ENCODE measurements at places on chromosomes 4 and X.

DNA sequence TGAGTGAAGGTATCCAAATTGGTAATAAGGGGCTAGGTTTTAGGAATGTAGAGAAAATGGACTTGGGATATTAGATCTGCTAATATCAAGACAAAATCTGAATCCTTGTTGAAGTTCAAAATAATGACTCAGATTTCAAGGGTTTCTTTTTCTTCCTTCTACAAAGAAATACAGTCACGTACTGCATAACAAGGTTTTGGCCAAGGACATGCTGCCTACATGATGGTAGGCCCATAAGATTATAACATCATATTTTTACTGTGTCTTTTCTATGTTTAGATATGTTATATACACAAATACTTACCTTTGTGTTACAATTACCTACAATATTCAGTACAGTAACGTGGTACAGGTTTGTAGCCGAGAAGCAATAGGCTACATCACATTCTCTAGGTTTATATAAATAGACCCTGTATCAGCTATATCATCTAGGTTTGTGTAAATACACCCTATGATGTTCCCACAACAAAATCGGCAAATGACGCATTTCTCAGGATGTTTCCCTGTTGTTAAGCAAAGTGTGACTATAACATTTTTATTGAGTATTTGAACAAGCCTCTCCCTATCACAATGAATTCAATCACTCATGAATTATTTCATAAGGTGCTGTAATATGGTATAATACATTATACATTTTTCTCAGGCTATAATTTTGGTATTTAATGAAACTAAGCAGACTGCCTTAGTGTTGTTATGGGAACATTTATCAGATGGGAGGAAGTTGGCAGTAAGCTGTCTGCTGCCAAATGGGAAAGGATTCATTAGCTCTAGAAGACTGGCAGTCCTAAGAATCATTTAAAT, 186.3 kb downstream of the PPP3CA start:
- DNase-seq = no peak

- no peak for DNase-seq
These were observed 116.7 kb upstream of the TEX13D start for GRCh38 chrX:124215786-124216185.

- peak; percentile 90 for DNase-seq
These were observed at the start of gene PRRG1 for GRCh38 chrX:37349221-37350033. PRRG1 (plus strand) TSS chrX:37349364; CDS start chrX:37406250, 56,886 bp downstream.

DNA sequence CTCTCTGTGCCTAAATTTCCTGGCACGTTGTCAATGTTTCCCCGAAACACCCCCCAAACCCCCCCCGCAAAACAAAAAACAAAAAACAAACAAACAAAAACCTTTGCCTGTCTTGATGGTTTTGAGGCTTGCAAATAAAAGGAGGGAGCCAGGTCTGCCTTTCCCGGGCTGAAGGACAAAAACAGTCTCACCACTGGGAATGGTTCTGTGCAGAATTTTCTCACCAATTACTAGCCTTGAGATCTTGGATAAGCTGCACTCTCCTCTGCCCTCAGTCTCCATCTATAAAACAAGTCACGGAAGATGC, 15.5 kb downstream of the NKX3-2 start:
- no peak for DNase-seq

GRCh38 chr4:90958256-90958895, 831.2 kb downstream of the CCSER1 start:
- DNase-seq = peak; percentile 95

DNA sequence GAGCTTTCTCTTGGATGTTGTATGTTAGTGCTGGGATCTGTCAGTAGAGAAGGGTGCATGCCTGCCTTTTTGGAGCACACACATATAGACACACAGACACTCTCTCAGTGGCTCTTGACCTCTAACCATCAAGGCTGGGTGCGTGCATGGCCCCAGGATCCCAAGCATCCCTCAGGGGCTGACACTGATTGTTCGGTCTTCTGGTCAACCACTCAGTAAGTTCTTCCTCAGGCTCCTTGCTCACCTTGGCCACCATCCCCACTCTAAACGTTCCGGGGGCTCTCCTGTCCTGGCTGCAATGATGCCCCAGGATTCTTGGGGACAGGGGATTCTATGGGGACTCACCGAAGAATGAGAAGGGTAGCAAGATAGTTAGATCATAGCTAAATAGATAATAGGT, 179.6 kb downstream of the SHOX start:
- DNase-seq = no peak

- no peak for DNase-seq
These were observed 136.2 kb downstream of the CPZ start for GRCh38 chr4:8728536-8729407.

DNA sequence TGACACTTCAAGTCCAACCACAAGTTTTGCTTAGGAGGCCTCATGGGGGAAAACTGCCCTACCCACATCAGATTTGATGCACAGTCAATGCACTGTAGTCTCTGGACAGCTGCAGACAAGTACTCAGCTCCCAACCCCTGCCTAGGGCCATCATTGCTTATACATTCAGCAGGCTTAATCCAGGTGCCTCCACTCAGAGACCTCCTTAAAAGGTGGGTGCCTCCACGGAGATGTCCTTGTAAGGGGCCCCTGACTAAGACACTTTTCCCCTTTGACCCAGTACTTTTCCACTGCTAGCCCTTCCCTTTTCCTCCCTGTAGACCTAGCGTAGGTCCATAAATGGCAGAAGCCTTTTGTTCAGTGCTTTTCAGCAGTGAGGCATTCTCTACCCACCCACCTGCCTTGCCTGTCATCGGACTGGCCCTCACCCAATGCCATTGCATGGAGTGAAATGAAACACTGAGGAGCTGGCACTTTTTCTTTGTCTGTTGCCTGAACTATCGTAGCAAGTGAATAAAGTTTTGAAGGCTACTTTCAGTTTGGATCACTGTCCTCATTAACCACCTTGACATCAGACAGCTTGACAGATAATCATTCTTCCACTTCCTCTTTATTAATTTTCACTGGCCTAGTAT, 23.8 kb upstream of the PLK4 start:
- DNase-seq = peak; percentile 93

- DNase-seq = no peak
These were observed 102.1 kb downstream of the PCDH18 start for GRCh38 chr4:137430171-137430570.

GRCh38 chrX:139795196-139795595, 87.2 kb upstream of the MCF2 start:
- no peak for DNase-seq

Measured in choroid plexus epithelial cell (primary cell).